ENCODE measurements at places on chromosomes 7 and 10.

GRCh38 chr10:129491123-129491734 is 24.2 kb downstream of the MGMT start:
- no peak for DNase-seq

GRCh38 chr7:39582536-39582935 is 16.3 kb downstream of the YAE1 start:
- DNase-seq: no peak

GRCh38 chr10:48802611-48803071 is 118.0 kb downstream of the WDFY4 start:
- no peak for DNase-seq

- no peak for DNase-seq
Observed at GRCh38 chr10:124700293-124701037, 43.7 kb downstream of the FAM53B start.

DNA sequence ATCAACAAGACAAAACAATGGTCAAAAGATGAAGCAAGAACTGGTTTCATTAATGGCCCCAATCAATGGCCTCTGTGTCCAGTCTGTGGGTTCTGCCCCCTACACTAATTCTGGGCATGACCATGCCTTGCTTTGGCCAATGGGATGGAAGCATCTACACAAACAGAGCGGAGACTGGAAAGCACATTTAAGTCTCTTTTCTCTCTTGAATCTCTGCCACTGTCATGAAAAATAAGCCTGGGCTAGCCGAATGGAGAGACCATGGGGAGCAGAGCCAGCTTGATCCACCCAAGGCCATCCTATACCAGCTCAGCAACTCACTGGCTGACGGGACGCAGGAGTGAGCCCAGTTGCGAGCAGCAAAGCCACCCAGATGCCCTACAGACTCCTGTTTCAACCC is 30.9 kb downstream of the ANKRD16 start:
- no peak for DNase-seq

DNA sequence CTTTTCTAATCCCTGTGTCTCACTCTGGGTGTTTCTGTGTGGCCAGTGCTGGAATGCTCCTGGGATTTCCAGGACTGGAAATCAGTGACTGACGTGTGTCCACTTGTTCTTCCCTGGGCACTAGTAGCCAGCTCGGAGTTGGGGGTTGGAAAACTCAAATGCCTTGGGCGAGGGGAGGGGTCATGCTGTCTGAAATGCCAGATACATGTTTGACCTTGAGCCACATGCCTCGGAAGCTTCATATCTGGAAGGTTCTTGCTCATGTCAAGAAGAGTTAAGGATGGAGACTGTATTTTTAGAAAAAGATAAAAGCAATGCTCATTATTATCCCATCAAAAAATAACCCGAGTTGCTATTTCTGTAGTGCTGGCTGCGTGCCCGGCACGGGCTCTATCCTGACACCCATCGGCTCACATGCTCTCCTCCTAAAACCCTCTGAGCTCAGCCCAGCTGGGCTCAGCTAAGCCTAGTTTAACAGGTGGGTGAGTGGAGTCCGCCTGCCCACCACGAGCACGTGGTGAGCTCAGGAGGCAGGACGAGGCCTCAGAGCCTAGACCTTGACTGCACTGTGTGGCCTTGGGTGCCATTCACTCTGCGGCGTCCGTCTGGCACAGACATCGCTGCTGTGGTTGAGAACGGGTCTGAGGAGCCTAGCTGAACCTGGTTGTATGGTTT is 6.4 kb downstream of the DPYSL4 start:
- no peak for DNase-seq

- DNase-seq: no peak
Observed at GRCh38 chr7:73573276-73573675, 5.1 kb downstream of the TBL2 start.

DNA sequence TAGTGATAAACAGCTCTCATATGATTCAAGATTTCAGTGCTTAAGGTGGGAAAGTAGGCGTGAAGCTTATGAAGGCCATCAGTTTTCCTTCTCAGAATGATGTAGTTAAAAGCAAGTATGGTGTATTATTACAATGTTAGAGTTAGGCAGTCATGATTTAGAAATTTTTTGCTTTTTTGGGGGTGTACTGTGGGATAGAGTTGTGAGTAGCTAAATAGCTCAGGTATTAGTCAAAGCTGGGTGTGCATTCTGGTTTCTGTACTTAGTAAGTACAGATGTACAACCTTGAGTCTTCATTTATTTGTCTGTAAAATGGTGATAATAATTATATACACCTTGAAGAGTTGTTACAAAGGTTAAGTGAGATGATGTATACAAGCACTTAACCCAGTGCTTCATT is 52.2 kb downstream of the R3HCC1L start:
- DNase-seq: no peak

- peak; percentile 87 for DNase-seq
Observed at GRCh38 chr7:26078437-26079336, 73.3 kb upstream of the NFE2L3 start.

DNA sequence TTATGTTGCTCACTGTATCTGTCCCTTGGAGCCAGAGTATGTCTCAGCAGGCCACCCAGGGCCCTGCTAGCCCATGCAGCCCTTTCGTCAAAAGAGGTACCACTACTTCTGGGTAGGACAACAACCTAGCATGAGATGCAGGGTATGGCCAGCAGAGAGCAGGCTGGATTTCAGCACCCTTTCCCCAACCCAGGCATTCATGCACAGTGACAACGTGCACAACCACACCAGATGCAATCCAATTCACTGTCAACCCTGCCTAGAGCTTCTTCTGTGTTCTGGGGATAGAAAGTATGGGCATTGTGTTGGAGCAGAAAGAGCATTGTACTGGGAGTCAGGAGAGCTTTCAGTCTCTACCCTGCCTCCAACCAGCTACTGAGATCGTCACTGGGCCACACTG is 37.9 kb downstream of the JAZF1 start:
- DNase-seq: no peak

DNA sequence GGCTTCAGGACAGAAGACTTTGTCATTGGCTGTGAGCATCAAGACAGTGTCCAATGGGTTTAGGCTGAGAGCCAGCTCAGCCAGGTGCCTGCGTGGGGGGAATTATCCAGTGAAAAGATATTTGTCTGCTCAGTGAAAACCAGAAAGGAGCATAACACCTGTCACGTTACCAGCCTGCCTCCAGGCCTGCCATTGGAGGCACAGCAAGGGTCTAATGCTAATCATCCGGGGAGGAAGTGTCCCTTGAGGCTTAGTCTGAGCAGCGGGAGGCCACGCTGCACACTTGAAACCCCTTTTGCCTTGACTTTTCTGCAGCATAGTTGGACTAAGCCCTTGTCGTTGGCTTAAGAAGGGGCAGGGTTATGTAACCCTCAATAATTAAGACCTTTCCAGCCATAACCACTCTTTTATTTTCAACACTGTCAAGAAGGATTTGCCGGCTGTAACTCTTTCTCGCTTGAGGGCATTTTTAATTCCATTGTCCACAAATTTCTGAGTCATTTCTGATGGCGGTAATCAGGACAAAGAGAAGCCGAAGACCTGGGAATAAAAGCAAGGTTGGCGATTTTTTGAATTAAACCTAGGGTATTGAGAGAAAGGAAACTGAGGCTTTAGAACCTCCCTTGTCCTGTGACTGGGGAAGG is 639.6 kb upstream of the FOXK1 start:
- no peak for DNase-seq

DNA sequence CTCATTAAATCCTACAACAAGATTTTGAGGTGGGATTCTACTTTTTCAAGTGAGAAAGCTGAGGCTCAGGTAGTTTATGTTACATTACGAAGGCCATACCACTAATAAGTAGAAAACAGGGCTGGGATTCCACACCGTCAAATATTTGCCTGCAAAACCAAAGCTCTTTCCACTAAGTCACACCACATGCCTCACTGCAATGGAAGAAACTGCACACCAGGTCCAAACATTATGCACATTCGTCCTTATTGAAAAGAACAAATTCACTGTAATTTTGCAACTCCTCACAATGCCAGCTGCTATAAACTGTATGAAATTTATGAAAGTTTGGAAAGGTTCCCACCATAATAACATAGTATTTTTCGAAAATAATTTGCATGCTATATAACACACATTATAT is 66.5 kb downstream of the DGKB start:
- DNase-seq: no peak

GRCh38 chr10:110074758-110075671 is 67.2 kb downstream of the ADD3 start:
- no peak for DNase-seq

DNA sequence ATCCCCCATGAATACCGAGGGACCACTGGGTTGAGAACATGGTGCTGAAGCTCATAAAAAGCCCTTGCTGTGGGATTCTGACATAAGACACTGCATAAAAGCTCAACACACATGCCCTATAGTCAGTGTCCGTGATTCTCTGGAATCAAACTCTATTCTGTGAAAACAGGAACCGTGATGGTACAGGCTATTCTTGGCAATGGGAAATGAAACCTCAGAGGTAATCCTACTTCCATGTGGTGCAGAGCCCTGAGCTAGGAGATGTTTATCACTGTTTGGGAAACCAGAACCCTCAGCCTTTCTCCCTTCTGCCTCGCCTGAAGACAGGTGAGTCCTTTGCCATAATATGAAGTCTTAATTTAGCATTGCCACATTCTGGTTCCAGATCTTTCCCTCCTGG is 80.8 kb upstream of the PRSS1 start:
- no peak for DNase-seq

- DNase-seq: no peak
Observed at GRCh38 chr7:16271355-16271915, 149.9 kb downstream of the CRPPA start.

GRCh38 chr10:62025134-62025794 is 123.8 kb downstream of the ARID5B start:
- DNase-seq: no peak

GRCh38 chr7:96426027-96426426 is 104.1 kb upstream of the SLC25A13 start:
- DNase-seq: no peak

DNA sequence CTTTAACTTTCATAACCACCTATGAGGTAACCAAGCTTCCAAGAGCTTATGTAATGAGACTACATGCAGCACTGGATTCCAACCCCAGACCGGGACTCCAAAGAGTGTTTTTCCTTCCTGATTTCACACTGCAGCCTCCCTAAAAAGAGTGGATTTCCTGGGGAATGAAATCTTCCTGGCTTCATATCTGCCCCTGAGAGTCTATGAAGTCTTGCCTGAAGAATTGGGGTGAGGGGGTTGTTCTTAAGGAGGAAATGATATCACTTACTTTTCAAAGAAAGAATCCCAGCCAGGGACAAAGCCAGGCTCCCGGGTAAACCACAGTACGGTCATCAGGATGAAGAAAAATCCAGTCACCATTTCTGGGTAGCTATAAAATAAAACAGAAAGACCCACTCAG is 29.7 kb downstream of the STMP1 start:
- DNase-seq: no peak

DNA sequence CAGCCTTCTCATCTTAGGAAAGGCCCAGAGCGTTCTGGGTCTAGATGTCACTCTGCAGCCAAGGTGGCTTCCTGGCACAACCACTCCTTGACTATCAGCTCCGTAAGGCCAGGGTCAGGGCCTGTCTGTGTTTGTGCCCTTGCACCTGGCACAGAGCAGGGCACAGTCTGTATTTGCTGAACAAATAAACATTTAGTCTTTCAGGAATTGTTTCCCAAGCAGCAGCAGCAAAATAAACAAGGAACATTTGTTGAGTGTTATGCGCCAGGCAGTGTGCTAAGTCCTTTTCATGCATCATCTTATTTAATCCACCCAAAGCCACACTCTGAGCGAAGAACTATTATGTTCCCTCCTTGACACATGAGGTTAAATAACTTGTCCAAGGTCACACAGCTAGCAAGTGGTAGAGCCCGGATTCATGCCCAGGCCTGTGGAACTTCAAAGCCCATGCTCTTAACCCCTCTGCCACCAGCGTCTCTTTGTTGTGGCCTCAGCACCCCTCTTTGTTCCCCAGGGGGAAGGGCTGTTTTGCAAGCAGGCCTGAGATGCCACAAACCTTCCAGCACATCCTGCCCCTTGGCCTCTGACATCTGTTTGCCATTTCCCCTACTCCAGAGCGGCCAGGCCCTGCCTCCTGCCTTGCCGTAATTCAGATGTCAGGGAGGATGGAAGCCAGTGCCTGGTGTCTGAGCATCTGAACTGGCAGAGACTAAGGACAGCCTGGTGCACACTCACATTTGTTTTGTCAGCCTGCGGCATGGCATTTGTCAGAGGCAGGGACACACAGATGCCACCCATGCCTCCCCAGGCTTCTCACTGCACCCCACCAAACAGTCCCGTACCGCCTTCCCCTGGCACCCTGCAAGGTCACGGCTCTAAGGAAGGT is 325.8 kb upstream of the ZMIZ1 start:
- peak; percentile 43 for DNase-seq

- no peak for DNase-seq
Observed at GRCh38 chr7:159296093-159296681, 151.5 kb upstream of the VIPR2 start.

- no peak for DNase-seq
Observed at GRCh38 chr10:48805848-48806247, 121.2 kb downstream of the WDFY4 start.

GRCh38 chr7:1224086-1224716 is 8.5 kb upstream of the UNCX start:
- DNase-seq: no peak

DNA sequence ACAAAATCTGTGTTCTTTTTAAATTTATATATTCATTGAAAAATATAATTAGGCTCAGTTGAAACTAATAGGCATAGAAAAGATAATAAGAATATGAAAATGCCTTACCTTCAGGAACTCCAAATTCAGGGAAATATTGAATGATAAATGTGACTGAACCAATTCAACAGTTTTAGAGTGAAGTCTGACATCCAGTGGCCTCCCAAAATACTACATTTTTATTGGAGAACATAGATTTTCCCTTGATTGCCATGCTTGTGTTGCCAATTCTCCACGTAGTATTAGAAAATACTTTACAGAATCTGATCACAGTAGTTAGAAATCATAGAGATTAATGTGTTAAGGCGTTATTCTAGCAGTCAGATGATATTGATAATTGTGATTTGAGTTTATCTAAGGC is 1246.7 kb downstream of the GATA3 start:
- DNase-seq: no peak

- DNase-seq: peak; percentile 77
Observed at GRCh38 chr7:101077303-101078086, 7.8 kb upstream of the TRIM56 start.

GRCh38 chr10:71608819-71609768 is 110.5 kb downstream of the C10orf105 start:
- peak; percentile 42 for DNase-seq

GRCh38 chr7:94374721-94375566 is 19.8 kb upstream of the COL1A2 start:
- no peak for DNase-seq

Data from CD8-positive, alpha-beta T cell (primary cell).